ENCODE measurements at places on chromosomes 1 and 21. TPM values are rescaled to one million over a fixed set of nuclear protein-coding genes. Genes with fewer than 3 reads are reported as not detected.

GRCh38 chr21:40244981-40245380, 377.7 kb downstream of the PCP4 start:
- DNase-seq, result no peak

DNA sequence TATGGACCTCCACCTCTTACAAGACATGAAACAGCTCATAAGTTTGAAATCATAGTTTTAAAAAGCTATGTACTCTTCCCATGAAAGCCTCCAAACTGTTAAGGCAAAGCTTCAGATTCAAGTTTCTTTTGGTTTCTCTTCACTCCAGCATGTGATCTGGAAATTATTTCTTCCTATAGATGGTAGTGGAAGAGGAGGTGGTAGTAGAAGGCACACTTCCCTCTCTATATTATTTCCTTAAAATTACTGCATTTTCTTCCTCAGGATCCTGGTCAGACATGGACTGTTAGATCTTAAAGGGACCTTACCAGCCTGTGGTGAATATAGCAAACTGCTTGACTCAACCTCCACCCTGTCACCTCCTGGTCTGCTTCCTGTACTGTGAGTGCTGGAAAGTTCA, 31.9 kb downstream of the NHLH2 start:
- no peak for DNase-seq

DNA sequence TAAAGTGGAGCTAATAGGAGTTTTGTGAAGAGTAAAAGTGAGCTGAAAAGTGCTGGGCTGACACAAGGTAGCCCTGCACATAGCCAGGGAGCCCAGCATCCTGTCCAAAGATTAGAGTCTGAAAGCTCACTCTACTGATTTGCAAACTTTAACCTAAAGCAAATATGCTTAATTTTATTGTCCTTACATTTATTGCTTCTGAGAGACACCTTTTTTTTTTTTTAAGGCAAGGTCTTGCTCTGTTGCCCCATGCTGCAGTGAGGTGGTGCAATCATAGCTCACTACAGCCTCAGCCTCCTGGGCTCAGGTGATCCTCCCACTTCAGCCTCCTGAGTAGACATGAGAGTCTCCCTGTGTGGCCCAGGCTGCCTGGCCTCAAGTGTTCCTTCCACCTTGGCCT, 16.5 kb downstream of the MGST3 start:
- DNase-seq, result peak; percentile 45

DNA sequence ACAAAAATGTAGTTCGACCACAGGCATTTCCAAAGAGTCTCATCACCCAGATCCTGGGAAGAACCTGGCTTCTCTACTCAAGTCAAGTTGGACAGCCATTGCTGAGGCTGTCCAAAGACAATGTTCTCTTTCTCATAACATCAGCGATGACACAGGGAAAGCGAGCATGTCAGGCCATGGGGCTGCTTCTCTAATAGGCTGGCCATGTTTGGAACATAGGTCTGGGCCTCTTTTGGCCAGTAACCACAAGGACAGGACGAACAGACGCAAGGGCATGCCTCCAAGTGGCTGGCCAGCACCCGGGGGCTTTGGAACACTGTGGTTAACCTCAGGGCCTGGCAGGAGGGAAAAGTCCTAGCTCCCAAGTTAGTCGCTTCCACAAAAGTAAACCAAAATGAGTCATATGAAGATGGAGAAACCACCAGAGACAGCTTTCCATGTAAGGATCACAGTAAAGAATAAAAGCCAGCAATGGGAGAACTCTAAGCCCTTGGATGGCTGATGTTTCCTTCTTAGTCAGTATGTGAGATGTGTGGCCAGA, 80.6 kb upstream of the SLC44A3 start:
- no peak for DNase-seq

GRCh38 chr1:156889802-156890580, 3.5 kb upstream of the PEAR1 start:
- DNase-seq, result peak; percentile 93

RAP1GAP gene
- 43.0 TPM for total RNA-seq

DNA sequence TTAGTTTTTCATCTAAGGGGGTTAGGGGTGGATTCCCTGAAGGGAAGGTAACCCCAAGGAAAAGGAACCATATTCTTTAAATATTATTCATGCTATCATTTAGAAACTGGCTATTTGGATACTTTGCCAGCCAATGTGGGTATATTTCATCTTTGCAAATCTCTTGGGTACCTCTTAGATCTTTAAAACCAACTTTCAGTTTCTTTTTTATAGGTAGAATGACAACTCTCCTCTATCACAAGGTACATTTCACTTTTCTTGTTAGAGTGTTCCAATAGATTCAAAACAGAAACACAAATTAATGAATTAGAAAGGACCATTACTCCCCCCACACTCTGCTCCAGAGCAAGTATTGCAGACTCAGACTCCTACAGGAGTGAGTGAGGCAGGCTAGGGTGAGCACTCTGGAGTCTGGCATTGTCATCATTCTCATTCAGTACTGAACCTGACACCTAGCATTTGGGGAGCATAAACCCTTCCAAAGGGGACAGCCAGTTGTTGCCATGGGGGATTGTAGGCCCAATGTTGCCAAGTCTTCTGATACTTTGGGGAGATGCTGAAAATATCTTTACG, 43.0 kb downstream of the MACO1 start:
- DNase-seq, result no peak

DNA sequence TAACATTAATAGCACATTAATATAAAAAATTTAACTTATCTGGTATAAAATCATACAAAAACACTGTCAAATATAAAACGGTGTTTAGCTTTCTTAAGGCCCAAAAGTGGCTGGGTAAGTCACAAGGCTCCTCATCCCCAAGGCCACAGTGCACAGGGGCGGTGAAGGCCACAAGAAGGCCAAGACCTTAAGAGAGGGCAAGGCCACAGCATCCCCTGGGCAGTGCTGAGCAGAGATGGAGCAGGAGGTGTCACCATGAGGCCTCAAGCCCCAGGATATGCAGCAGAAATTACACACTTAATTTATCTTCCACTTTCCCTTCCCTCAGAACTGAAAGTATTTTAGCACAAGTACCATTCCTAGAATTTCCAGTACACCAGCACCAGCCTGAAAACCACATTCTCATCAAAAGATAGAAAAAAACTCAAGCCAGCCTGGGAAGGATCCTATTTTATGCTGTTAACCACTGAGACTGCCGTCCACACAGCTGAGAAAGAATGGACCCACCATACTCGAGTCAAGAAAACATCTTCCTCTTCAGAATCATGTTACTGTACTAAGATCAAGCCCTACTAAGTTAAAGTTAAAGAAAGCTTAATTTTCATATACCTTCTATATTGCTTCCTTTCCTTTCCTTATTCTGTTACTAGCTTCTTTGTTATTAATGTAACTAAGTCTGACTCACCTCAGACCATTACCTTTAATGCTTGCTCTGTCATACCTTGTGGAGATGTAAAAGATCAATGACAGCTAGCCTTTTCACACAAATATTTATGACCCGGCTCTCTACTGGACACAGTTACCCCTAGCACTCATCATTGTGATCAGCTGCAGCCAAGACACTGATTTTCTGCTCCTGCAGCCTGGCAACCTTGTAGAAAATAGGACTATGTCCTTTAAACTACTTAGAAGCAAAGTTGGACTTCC, 26.4 kb upstream of the FMO1 start:
- DNase-seq, result no peak

DNA sequence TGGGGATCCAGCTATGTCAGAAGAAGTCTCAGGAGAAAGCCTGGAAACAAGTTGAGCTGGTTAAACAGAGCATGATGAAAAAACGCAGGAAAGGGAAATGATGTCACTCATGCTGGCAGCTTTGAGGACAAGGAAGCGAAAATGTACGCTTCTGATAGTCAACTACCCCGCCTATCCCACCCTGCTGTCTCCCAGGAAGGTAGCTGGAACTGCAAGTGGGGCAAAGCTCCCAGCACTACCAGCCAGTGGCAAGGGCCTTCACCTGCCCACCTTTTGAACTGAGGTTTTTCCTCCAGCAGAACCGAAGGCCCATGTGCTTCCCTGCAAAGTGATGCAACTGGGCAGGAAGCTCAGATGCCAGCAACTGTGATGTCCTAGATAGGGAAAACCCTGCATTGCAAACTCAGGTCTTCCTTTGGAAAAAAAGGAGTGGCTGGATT, 6.3 kb upstream of the IL20 start:
- no peak for DNase-seq

- peak; percentile 28 for DNase-seq
These were observed 16.4 kb downstream of the ECHDC2 start for GRCh38 chr1:52904927-52905698.

VHLL gene
- total RNA-seq, result not detected

RGS8 gene
- not detected for total RNA-seq

NECTIN4 gene
- 1.6 TPM for total RNA-seq

DNA sequence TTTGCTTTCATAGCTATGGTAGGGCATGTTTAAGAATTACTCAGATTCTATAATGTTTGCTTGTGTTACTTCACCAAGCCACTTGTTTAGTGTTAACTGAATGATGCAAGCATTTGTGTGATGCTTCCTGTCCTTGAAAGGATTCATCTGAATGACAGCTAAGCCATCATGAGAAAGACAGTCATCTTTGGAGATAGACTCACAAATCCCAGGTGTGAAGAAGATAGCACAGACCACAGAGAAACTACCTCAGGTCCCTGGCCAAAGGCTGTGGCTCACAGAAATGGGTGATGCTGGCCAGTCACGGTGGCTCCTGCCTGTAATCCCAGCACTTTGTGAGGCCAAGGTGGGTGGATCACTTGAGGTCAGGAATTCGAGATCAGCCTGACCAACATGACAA, 321.4 kb downstream of the DPYD start:
- DNase-seq, result no peak

FAM72D gene
- total RNA-seq, result 0.26 TPM

C1QB gene
- total RNA-seq, result 217 TPM

GRCh38 chr1:107254306-107254705, 113.5 kb downstream of the NTNG1 start:
- DNase-seq, result no peak

DNA sequence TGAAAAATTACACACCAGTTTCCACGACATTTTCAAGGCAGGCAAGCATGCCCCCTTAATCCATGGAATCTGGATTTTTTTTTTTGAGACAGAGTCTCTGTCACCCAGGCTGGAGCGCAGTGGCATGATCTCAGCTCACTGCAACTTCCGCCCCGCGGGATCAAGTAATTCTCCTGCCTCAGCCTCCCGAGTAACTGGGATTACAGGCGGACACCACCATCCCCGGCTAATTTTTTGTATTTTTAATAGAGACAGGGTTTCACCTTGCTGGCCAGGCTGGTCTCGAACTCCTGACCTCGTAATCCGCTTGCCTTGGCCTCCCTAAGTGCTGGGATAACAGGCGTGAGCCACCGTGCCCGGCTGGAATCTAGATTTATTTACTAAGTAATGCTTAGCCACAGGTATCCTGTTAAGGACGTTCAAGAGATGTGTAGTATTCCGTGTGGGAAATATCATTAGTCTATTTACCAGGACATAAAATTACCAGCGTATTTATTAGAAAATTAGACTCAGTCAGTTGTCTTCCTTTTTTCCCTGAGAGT, 2.5 kb downstream of the IFI44 start:
- no peak for DNase-seq

DNA sequence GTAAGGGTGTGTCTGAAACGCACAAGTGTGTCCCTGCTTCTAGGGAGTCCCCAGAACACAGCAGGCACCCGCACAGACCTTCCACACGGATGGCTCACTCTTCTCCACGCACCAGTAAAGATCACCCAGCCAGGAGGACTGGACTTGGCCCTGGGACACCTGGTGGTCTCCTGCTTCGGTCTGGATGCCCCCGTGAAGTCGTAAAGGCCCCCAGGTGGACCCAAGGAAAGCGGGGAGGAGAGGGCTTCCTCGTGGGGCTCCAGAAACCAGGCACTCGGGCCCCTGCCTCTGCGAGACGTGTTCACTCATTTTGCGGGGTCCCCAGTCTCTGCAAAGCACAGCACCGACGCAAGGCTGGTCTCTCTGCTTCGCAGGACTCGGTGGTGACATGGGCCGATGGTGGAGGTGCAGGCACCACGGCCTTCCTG, 20.2 kb upstream of the COL6A2 start:
- no peak for DNase-seq

SH3BGR gene
- 2.2 TPM for total RNA-seq

OR2AK2 gene
- total RNA-seq, result not detected

- no peak for DNase-seq
These were observed 419.5 kb upstream of the DEPDC1 start for GRCh38 chr1:68916221-68916902.

GRCh38 chr1:98794196-98794886, 132.8 kb downstream of the SNX7 start:
- DNase-seq, result peak; percentile 81

Measured in mucosa of descending colon (tissue), 3 donors.